ENCODE measurements at places on chromosomes 11 and 22. TPM values are rescaled to one million over a fixed set of nuclear protein-coding genes. Genes with fewer than 3 reads are reported as not detected.

DNA sequence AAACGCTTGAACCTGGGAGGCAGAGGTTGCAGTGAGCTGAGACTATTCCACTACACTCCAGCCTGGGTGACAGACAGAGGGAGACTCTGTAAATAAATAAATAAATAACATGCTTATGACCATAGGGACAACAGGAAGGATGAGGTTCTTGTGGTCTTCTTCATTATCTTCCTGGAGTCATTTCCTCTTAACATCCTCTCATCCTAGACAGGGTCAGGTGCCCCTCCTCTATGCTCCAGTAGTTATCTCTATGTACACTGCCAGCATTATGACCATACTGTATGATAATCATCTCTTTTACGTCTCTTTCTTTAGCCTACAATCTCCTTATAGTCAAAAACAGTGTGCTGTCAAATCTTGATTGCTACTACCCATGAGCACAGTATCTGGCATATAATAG lies 17.7 kb downstream of the RAB30 start:
- no peak for DNase-seq

- no peak for DNase-seq
Observed at GRCh38 chr11:19980957-19981669, 179.2 kb downstream of the DBX1 start.

DNA sequence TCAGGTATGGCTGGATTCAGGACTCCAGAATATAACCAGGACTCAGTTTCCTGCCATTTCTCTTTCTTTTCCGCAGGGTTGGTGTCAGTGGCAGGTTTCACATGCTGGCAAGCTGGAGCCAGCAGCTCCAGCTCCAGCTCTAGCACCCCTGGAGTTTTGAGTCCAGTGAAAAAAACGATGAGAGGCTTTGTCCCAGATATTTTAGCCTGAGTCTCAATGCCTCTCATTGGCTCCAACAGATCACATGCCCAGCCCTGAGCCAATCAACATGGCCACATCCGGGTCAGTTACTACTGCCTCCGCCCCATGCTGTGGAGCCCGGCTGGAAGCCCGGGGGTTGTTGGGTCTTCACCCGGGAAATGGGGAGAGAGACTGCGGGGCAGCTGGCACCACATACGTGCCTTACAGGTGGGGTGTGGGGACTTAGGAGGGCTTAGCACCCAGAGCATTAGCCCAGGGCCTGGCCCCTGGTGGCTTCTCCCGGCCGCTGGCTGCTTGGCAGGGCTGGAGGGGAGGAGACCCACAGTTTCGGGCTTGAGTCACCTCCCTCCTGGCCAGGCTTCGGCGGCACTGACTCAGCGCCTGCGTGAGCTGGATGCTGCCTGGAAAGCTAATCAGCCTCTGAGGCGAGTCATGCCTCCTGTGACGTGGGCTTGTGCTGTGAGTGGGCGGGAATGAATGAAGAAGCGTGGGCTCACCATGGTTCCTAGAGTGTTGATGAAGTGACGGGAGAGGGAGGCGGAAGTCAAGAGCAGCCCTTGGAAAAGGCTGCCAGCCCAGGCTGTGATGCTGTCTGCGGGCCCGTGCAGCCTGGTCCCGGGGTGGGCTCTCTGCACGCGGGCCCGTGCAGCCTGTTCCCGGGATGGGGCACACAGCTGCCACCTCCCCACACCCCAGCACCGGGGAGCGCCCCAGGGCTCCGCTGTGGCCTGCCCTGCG lies 15.3 kb upstream of the MRTFA start:
- DNase-seq, result peak; percentile 98

DNA sequence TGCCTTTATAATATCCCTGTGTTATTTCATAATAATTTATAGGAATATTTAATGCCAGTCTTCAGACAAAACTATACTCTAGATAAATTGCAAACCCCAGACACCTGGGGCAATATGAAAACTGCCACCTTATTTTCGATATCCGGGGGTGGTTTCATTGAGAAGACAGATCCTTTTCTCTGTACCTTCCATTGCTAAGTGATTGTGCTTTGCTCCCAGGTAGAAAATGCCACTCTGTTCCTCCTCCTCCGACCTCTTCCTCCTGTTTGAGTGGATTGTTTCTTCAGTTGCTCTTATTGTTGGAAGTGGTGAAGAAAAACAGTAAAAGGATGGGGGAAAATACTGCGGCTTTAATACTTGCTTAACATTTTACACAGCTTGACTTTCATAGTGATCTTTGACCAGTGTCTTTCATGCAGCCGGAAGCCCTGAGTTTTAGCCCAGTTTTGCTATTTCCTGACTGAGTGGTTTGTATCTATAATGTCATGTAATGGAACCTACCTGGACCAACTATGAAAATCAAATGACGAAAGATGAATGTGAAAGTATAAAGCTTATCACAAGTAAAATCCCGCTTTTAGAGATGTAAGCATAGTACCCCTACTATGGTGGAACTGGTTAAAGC lies 5.6 kb upstream of the GRIK4 start:
- no peak for DNase-seq

SPTBN2 gene
- 8.3 TPM for total RNA-seq

PSMA1 gene
- 158 TPM for total RNA-seq
